Nucleus accumbens (tissue), 56 donors: ENCODE measurements at places on chromosomes 6 and 20.

- DNase-seq, result no peak
Observed at GRCh38 chr6:36033935-36034334, 6.3 kb downstream of the MAPK14 start.

DNA sequence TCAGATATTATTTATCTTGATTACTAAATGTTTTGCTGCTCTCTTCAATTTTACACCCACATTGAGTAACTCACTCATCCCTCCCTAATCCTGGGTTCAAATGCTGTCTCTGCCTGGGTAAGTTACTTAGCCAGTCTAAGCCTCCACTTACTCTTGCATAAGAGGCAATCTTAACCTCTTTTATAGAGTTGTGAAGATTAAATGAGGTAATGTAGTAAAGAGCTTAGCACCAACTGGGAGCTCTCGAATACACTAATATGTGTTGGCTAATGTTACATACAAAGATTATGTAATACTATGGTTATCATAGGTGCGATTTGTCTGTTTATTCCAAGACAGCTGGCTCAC lies 134.4 kb upstream of the STMND1 start:
- DNase-seq, result no peak

DNA sequence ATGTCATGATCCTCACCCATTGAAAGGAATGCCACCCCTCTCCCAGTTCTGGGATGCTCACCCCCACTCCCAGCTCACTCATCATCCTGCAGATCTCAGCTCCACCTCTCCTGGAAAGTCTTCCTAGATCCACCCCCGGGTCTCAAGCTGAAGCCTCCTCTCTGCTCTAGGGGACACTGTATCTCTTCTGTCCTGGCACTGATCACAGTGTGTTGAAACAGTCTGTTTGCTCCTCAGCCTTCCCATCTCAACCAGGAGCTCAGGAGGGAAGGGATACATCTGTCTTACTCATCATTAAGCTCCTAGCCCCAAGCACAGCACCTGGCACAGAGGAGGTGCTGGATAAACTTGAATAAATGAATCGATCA lies 80.1 kb downstream of the MRPL14 start:
- DNase-seq, result no peak

GRCh38 chr6:87932361-87932760 lies 115.3 kb upstream of the SPACA1 start:
- DNase-seq, result no peak

DNA sequence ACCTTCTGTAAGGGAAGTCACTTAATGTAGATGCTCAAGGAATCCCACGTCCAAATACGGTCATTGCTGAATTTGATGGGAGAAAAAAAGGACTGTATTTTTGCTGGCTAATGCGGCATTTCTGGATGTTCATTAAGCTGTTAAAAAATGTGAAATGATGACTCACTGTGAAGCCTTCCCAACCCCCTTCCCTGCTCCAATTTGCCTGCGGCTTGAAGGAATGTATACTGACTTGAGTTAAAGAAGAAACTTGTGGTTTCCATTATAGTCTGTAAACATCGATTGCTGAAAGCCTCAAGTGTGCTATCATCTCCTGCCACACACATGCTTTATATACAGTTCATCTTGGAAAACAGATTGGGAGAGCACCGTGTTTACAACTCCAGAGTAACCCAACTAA lies 249.1 kb upstream of the JAG1 start:
- DNase-seq, result no peak

DNA sequence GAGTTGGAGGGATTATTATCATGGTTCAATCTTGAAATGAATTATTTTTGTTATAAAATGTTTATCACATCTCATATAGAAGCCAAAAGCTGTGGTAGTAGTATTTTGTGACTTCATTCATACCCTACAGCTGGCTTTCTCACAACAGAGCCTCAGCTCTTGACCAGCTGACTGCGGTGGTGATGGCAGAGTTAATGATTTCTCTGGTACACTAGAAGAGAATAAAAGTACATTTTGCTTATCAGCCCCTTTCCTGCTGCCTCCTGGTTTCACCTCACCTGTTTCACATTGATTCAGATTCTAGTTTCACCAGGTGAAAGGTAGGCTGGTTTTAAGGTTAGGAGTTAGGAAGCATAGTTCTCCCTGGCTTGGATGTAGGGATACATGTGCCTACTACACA lies 55.7 kb downstream of the AFG1L start:
- no peak for DNase-seq

DNA sequence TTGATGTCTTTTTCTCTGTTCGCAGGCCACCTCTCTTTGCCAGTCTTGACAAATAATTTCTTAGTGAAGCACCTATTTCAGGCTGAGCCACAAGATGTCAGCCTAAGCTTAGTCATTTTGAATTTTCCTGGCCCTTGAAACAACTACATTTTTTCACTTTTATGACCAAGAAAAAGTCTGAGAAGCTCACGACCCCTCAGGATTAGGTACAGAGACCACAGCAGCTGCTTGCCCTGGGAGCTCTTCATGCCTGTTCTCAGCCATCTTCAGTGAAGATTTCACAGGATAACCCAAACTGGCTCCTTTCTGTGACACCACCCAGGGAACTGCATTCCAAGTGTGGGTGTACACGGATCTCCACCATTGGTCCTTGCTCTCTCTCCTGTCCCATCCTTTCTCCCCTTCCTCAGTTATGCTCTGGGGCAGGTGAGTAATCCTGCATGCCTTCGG lies 38.4 kb upstream of the SPTLC3 start:
- no peak for DNase-seq

- DNase-seq, result no peak
Observed at GRCh38 chr20:42083280-42083679, 465.1 kb upstream of the CHD6 start.

DNA sequence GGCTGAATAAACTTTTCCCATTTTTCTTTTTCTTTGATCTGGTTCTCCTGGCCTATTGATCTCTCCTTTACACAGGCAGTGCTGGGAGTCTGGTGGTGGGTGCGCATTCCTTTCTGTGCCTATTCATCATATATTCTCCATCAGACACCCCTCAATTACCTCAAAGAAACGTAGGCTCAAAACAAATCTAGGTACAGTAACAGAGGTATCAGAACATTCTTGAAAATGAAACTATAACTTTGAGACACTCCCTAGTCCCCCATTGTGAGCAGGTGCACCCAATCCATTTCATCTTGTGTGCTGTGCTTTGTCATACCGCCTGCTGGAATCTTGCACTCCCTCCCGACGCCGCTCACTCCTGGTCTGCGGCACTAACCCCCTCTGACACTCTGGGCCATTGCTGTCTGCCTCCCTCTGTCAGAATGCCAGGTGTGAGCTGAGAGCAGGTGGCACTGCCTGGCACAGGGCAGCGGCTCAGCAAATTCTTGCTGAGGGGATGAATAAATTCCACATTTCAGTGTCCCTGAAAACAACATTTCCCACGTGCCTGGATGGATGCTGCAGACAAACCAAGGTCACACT lies 303.4 kb upstream of the EXOC2 start:
- DNase-seq, result no peak

GRCh38 chr6:147566244-147566898 lies 57.9 kb downstream of the SAMD5 start:
- no peak for DNase-seq

DNA sequence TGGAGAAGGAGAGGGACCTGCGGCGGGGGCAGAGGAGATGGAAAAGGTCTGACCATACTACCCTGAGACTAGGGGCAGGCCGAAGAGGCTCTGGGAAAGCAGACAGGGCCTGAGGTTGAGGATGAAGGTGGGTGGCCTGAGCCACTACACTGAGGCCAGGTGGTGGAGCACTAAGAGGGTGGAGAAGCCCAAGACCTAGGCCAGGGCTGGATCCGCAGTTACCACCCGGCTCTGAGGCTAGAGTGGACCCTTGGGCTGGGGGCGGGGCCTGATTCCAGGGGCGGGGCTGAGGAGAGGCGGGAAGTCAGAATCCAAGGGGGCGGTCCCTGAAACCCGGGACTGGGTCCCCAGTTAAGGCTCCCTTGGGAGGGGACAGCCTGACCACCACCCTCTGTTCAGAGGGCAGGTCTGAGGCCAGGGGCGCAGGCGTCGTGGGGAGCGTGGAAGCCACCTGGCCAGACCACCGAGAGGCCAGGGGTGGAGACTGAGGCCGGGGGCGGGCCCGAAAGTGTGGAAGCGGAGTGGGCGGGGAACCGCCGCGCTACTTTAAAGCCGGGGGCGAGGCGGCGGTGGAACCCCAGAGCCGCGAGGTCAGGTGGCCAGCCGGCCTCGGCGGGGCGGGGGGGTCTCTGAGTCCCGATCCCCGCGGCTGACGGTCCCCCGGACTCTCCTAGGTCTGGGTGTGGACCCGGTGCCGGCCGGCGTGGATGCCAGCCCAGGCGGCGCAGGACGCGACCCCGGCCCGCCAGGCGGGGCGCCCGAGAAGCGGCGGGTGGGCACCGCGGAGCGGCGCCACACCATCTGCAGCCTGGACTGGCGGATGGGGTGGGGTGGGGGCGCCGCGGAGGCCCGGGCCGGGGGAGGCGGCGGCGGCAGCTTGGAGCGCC lies 8.3 kb downstream of the CCM2L start:
- peak; percentile 22 for DNase-seq

GRCh38 chr6:149147195-149147594 lies 170.3 kb upstream of the TAB2 start:
- no peak for DNase-seq

- no peak for DNase-seq
Observed at GRCh38 chr6:145245119-145245518, 490.2 kb downstream of the EPM2A start.

DNA sequence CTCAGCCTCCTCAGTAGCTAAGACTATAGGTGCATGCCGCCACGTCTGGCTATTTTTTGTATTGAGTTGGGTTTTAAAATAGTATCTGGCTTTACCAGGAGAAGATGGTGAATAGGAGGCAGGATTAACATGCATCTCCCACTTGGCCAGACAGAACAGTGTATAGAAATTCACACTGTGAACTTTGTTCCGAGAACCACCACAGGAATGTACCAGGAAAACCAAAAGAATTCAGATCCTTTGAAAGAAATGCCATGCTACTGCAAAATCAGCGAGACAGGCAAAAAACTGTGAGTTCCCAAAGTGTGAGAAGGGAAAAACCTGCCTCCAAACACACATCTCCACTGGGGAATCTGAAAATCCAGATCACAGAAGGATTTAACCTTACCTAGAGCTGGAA lies 327.6 kb downstream of the NKAIN2 start:
- no peak for DNase-seq

- DNase-seq, result no peak
Observed at GRCh38 chr20:19252451-19253120, 40.1 kb downstream of the SLC24A3 start.

DNA sequence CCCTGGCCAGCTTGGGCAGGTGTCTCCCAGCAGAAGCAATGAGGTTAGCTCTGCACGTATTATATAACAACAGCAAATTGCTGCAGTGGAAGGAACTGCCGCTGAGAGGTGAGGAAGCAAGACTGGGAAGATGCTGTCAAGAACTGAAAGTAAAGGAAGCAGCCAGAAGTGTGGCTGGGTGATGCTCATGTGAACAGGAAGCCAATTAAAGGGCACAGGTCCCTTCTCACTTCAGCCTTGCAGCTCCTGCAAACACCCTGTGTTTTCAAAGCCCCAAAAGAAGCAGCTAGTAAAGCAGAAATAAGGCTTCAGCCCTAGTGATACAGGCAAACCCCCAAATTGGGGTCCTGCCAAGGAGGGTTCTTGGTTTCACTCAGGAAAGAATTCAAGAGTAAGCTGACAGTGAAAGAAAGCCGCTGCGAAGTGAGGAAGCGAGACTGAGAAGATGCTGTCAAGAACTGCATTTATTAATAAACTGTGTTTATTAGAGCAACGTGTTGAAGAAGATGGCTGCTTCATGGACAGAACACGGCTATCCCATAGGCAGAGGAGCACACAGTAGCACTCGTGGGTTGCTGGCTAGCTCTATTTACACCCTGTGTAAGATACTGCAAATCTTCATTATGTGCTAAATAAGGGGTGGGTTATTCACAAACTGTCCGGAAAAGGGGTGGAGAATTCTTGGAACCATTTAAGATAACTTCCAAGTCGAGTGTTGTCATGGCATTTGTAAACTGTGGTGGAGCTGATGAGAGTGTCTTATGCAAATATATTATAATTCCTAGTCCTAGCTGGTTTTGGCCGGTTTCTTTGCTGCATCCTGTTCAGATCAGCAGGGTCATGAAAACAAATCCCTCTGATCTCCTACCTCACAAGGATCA lies 152.2 kb downstream of the LINC00237 start:
- no peak for DNase-seq

DNA sequence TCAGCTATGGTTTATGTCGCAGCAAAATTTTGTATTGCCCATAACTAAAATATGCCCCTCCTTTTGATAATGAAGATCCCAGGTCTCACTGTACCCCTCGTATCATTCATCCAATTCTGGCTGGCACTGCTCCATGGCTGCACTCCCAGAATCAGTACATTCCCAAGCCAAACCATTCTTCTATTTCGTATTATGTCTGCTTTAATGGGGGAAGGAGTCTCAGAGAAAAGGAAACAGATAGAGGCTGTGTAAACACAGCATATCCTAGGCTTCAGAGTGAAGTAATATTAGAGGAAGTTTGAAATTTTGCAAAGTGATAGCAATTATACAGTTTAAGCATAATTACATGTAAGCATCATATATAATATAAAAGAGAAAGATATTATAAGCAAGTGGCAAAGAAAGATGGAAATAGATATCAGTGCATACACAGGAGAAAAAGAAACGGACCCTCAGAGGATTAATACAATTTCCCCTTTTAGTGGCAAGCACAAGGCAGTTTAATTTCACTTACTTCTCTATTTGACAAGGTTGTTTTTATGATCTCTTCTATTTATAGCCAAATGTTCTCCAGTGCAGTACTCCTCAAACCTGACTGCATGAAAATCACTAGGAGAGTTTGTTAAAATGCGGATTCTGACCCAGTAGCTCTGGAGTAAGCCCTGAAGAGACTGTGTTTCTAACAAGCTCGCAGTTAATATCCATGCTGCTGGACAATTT lies 56.5 kb upstream of the TENT5A start:
- no peak for DNase-seq

DNA sequence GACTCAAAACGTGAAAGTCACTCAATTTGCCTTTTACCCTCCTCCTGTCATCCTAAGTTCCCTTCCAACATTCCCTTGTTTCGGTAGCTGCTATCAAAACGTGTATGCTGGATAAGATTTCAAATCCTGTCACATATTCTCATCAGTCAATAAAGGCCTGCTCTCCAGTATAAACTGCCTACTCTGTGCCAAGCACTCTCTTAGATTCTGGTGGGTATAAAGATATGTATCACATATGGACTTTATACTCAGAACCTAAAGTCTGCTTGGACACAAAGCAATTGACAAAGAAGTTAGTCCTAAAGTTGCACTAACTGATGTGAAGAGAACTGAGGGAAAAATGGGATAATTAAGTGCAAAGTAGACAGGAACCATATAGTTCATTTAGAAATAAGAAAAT lies 476.6 kb upstream of the MARCKS start:
- no peak for DNase-seq

GRCh38 chr6:105207524-105208269 lies 27.9 kb upstream of the POPDC3 start:
- no peak for DNase-seq

GRCh38 chr6:34459899-34460593 lies 5.8 kb upstream of the PACSIN1 start:
- DNase-seq, result no peak

DNA sequence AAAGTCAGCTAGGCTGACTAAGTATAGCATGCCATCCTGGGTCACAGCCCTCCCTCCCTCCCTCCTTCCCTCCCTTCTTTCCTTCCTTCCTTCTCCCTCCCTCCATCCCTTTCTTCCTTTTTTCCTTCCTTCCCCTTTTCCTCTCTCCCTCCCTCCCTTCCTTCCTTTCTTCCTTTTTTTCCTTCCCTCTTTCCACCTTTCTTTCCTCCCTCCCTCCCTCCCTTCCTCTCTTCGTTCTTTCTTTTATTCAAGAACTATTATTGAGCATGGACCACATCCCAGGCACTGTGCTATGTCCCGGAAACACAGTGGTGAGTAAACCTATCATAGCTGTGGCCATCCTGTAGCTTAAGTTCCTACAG lies 106.2 kb upstream of the BACH2 start:
- no peak for DNase-seq
